ENCODE measurements at places on chromosomes 2 and 18.
A peak's percentile ranks its signal among the peaks of the same experiment; 100 is the strongest.

GRCh38 chr2:60158262-60158661 lies 395.2 kb downstream of the BCL11A start:
- DNase-seq = no peak

GRCh38 chr2:241185961-241186360 lies 2.5 kb upstream of the ANO7 start:
- no peak for DNase-seq

- DNase-seq = no peak
Observed at GRCh38 chr18:60646725-60647124, 274.1 kb upstream of the MC4R start.

- DNase-seq = no peak
Observed at GRCh38 chr2:190169221-190170072, 106.9 kb upstream of the MSTN start.

- DNase-seq = peak; percentile 84
Observed at GRCh38 chr2:101251844-101252407, 760 bp upstream of the CNOT11 start.
